Right cardiac atrium (tissue), 5 donors: ENCODE measurements at places on chromosomes 13 and 19.

GRCh38 chr13:28129911-28130693 lies 8.2 kb upstream of the PAN3 start:
- no peak for DNase-seq

- no peak for DNase-seq
These were observed 13.9 kb downstream of the APLP1 start for GRCh38 chr19:35882114-35882832.

DNA sequence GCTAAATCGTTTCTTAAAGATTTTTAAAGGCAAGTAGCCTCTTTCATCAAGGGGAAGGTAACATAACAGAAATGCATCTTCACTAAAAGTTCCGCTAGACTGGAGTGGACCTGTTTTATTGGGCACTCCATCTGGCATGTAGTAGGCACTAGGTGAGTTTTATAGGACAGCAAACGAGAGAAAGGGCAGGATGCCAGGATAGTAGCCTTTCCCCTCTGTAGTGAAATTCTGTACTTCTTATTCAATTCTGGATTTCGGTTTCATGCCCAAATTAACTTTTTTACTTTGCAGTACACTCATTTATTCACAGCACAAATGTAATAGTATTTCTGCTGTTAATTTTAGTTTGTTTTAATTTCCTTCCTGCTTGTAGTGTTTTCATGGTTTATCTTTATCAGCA lies 45.2 kb downstream of the GPR180 start:
- DNase-seq, result no peak

- peak; percentile 55 for DNase-seq
These were observed 22.8 kb upstream of the BCL3 start for GRCh38 chr19:44725684-44726083.

- DNase-seq, result peak; percentile 75
These were observed 1.0 kb upstream of the TYROBP start for GRCh38 chr19:35908973-35909683.

- DNase-seq, result peak; percentile 42
These were observed 1.9 kb downstream of the TBC1D17 start for GRCh38 chr19:49879243-49879963.

- DNase-seq, result no peak
These were observed 344.5 kb upstream of the TMTC4 start for GRCh38 chr13:101019126-101019525.

DNA sequence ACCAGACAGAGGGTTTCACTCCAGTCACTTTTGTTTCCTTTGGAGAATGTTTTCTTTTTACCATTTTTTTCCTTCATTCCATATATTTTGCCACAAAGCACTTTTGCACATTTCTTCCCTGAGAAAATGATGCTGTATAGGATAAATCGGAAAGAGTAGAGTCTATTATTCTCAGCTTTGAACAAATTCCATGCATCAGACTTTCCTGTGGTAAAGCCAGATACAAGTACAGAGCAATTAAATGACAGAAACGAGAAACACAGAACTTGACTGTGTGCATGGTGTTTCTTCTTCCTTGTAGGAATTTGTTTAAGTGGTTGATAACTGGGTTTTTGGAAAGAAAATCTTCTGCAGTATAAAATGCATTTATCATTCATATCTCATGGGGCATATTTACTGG lies 107.4 kb upstream of the CSNK1A1L start:
- no peak for DNase-seq

GRCh38 chr13:99743094-99743493 lies 228.5 kb downstream of the ZIC5 start:
- DNase-seq, result no peak
